NCI-H460 (cell line): ENCODE measurements at places on chromosomes 2 and 18. TPM values are rescaled to one million over a fixed set of nuclear protein-coding genes. Genes with fewer than 3 reads are reported as not detected.

Gene TSPYL6
- not detected in 2 replicates for total RNA-seq

Gene CNTNAP5
- not detected in 2 replicates for total RNA-seq

Gene SDC1
- total RNA-seq, result 27.3 and 31.7 TPM in 2 replicates

Gene ITGA4
- 0.07 TPM in 1 of 2 replicates, not detected in the other for total RNA-seq

Gene MFF
- total RNA-seq, result 785 and 851 TPM in 2 replicates

Gene NPAS2
- total RNA-seq, result 30.6 and 42.3 TPM in 2 replicates

Gene RNF125
- total RNA-seq, result 2.2 and 2.8 TPM in 2 replicates

Gene SLC30A3
- total RNA-seq, result 0.50 and 0.75 TPM in 2 replicates

Gene ARL5A
- 73.6 and 78.8 TPM in 2 replicates for total RNA-seq

Gene MAPRE3
- total RNA-seq, result 4.0 and 5.1 TPM in 2 replicates

Gene TMEM169
- total RNA-seq, result 0.17 and 0.38 TPM in 2 replicates

Gene GPR148
- total RNA-seq, result not detected in 2 replicates

Gene C2orf66
- total RNA-seq, result 0.58 and 0.84 TPM in 2 replicates

Gene CHAC2
- 26.1 and 31.3 TPM in 2 replicates for total RNA-seq

Gene CAPN13
- not detected in 2 replicates for total RNA-seq

Gene TMEM150A
- 8.2 and 11.1 TPM in 2 replicates for total RNA-seq

Gene KLF11
- 14.0 and 15.0 TPM in 2 replicates for total RNA-seq

Gene ALKAL2
- total RNA-seq, result not detected in 2 replicates

Gene ALK
- 0.02 TPM in 1 of 2 replicates, not detected in the other for total RNA-seq

Gene HRH4
- total RNA-seq, result 0.12 and 0.29 TPM in 2 replicates

Gene PRKAG3
- not detected in 2 replicates for total RNA-seq

Gene REG1B
- not detected in 2 replicates for total RNA-seq

Gene CXCR1
- not detected in 2 replicates for total RNA-seq

Gene ZBTB7C
- total RNA-seq, result 0.09 and 0.35 TPM in 2 replicates

Gene EPHA4
- 59.3 and 59.9 TPM in 2 replicates for total RNA-seq

Gene POTEC
- not detected in 2 replicates for total RNA-seq

Gene AMER3
- total RNA-seq, result not detected in 2 replicates

Gene CNDP1
- total RNA-seq, result not detected in 2 replicates

Gene RAX
- not detected in 2 replicates for total RNA-seq

Gene NOTO
- not detected in 2 replicates for total RNA-seq

Gene KCNS3
- total RNA-seq, result 0.23 and 0.30 TPM in 2 replicates

Gene CAPN14
- total RNA-seq, result not detected in 2 replicates

Gene GALNT14
- 21.8 and 24.5 TPM in 2 replicates for total RNA-seq

Gene CTDP1
- 12.4 and 14.5 TPM in 2 replicates for total RNA-seq
